ENCODE measurements at places on chromosomes 3 and 15.

DNA sequence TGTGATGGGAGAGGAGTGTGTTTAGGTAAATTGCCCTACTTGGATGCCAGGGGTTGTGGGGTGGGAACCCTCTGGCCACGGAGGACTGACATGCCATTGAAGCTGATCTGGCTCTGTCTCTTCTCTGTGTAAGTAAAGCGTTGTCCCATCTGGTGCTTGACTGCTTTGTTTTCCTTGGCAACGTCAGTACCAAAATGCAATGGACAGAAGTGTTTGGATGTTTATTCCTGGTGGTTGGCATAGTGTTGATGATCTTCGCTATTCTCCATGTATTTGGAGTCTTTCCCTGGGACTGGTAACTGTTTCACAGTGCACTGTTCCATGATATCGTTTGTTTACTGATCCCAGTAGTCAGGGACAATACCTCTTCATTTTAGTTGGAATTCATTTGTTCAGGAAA lies 130.5 kb upstream of the MCTP2 start:
- DNase-seq: no peak

- DNase-seq: no peak
These were observed 26.2 kb upstream of the ARL8B start for GRCh38 chr3:5095886-5096285.

- DNase-seq: no peak
These were observed 56.1 kb upstream of the ACAN start for GRCh38 chr15:88747111-88747510.

- DNase-seq: no peak
These were observed 36.9 kb downstream of the TXNRD3 start for GRCh38 chr3:126618021-126618420.

GRCh38 chr3:73604451-73604850 lies 20.3 kb downstream of the PDZRN3 start:
- DNase-seq: peak; percentile 94

DNA sequence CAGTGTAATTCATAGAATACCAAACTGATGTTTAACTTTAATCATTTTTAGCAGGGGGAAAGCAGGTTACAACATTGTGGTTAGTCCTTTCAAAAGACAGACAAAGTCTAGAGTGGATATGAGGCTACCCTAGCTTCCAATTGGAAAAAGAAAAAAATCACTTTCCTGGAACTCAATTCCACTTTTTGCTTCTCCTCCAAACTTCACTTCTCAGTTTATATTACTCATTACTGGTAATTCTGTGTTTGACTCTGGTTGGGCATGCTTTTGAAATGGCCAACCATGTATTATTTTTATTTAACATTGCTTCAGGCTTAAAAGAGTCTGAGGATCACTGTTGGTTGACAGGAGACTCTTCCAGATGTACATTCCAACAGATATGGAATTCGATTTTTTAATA lies 84.8 kb downstream of the RAP2B start:
- DNase-seq: peak; percentile 83

- no peak for DNase-seq
These were observed 615.8 kb upstream of the ZNF385D start for GRCh38 chr3:22366781-22367180.

- DNase-seq: no peak
These were observed 2.9 kb downstream of the TPM1 start for GRCh38 chr15:63045465-63045840.

DNA sequence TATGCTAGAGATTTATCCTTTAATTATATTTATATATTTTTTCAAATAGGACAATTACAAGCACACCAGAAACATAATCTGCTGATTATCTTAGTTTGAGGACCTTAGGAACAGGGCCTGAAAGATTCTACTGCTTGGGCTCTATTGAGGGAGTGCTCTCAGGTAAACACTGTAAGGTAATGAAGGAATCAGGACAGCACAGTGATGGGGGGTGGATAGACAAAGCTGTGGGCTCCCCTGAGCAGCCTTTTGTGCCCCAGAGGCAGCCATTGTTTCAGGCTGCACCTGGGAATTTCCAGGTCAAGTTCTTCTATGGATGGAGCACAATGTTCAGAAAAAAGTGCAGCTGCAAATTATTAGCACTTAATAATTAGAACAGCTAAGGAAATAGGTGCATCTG lies 848.0 kb upstream of the CADM2 start:
- DNase-seq: no peak

DNA sequence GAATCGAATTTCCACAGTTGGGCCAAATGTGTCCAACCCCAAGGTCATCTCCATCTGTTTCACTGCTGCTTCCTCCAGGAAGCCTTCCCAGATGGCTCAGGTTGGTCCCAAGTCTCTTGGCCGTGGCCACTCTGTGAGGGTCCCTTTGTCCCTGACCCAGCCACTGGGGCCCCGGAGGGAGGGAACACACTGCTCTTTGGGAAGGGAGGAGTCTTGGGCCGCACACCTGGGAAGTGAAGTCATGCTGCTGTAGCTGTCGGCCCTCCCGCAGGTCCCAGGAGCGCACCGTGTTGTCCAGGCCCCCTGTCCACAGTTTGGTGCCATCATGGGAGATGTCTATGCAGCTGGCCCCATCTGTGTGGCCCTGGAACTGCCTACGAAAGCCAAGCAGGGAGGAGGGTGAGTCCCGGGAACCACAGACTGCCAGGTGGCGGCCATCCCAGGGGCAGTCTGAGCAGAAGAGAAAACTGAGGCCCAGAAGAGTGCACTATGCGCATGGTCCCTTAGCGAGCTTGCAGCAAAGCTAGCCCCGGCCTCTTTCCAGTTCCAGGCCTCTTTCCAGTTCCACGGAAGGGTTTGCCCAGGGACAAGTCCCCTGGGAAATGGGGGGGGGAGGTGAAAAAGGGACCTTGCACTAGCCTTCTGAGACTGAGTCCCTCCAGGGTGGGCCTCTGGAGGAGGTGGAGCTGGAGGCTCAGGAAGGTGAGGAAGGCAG lies 44.6 kb downstream of the TLE3 start:
- DNase-seq: no peak

Measured in fibroblast of skin of left biceps (primary cell).